AG08395 (cell line): ENCODE measurements at places on chromosomes 3 and 15.

DNA sequence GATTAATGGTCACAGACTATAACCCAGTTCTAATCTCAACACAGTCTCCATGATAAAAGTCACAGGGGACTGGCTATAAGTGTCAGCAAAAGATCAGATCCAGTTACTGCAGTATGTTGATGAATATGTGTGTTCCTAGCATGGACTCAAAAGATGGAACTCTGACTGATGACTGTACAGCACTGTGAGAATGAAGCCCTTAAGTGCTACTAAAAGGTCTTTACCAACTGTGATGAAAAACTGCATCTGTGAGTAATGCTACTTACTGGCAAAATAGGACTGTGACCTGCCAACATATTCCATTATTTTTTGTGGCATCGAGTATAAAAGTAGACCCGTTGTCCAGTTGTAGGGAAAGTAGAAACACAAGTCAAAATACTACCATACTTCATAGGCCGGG, 284.2 kb downstream of the ROBO2 start:
- DNase-seq = peak; percentile 4

GRCh38 chr15:65908876-65909275, 39.6 kb downstream of the RAB11A start:
- DNase-seq = no peak

- peak; percentile 39 for DNase-seq
Observed at GRCh38 chr3:101011136-101011535, 17.9 kb upstream of the ABI3BP start.

- DNase-seq = no peak
Observed at GRCh38 chr3:137163241-137163871, 205.6 kb downstream of the IL20RB start.
